ENCODE measurements at places on chromosomes 4 and X.

DNA sequence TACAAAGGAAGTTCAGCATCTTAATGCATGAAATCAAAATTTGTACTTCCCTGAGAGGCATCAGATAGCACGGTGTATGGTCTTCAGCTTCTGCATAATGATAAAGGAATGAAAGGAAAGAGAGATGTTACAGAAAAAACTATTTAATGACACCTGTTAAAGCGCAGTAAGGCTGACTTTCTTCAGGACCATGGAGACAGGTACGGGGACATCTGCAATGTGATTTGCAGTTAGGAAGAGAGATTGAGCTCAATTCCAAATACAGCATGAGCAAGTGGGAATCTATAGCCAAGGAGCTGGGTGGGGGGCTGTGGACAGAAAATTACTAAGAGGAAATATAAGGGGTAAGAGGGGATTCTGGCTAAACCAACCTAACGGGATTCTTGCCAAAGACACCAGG lies 39.3 kb downstream of the TMEM150C start:
- DNase-seq, result no peak

DNA sequence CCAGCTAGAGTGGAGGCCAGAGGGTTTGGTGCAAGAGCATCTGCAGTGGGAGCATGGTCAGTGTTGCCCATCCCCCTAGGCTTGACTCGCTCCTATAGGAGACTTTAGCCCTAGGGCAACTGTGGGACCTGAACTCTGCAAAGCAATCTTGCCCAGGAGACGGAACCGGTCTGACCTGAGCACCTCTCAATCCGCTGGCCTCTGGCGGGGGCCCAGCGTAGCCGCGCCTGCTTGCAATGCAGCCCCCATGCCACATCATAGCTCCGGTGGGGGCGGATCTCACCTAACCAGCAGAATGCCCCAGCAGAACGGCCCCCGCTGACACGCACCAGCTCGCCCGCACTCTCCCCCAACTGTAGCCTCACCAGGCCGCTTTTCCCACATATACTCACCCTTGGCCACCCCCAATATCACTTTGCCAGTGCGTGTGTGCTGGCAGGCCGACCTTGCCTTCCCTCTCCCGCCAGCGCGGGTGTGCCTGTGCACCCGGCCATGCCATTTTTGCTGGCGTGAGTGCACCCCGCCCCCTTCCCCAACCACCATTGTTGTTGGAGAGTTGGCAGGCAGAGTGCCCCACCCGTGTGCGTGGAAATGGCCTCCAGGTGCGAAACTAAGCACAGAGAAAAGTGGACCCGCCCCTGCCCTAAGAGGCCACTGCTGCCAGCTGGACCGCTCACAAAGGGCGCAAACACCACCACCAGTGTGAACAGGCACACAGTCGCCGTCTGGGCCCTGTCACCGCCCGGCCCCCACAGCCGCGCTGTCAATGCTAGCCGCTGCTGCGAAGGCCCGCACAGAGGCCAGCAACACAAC lies 5.8 kb downstream of the BEX4 start:
- DNase-seq, result no peak

- no peak for DNase-seq
Observed at GRCh38 chrX:74779175-74779574, 146.1 kb downstream of the NEXMIF start.

DNA sequence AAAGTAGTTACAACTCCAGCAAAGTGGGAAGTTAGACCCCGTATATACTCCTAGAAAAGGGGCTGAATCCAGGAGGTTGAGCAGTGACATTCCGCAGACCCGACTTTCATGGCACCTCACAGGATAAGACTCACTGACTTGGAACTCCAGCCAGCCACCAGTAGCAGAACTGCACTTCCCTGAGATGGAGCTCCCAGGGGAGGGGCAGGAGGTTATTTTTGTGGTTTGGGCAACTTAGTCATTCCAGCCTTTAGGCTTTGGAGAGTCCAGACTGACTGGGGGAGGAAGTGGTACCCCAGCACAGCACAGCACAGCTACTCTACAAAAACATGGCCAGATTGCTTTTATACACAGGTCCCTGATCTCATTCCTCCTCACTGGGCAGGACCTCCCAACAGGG lies 319.1 kb downstream of the PCDH19 start:
- no peak for DNase-seq

- DNase-seq, result no peak
Observed at GRCh38 chr4:19728773-19729172, 522.9 kb upstream of the SLIT2 start.

DNA sequence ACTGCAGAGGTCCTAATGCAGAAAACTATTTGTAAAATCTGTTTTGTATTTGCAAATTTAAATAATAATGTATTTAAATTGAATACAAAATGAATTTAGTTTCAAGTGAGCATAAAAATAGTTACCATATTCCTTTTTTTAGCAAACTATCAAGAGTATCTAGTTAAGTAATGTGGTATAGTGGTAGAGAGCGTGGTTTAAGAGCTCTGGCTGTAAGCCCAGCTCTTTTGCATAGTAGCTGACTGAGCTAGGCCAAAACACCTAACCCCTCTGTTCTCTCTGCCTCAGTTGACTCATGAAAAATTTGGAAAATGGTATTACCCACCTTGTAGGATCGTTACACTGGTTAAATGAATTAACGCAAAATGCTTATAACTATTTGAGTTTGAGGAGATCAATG lies 18.1 kb upstream of the ADAD1 start:
- no peak for DNase-seq
